ENCODE measurements at places on chromosomes 13 and 19.

- no peak for DNase-seq
These were observed 8.7 kb upstream of the NBEA start for GRCh38 chr13:34933349-34933748.

DNA sequence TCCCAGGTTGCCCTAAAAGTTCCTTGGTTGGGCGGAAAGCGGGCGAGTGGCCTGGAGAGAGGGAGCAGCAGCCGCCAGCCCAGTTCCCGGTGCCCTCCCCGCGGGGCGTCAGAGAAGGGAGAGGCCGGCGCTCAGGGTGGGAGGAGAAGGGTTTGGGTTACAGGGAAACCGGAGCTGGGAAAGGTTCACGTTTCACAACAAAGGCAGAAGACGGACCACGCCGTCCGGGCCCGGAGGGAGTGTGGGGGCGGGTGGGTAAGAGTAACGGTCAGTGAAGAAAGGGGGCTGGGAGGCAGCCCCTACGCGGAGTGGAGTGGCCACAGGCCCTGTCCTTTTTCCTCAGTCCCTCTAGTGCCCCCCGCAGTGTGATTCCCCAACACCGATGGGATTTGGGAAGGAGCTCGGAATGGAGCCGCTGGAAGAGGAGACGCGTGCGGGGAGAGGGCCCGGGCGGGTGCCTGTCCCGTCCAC is 1.6 kb downstream of the SIX5 start:
- DNase-seq: no peak

- DNase-seq: no peak
These were observed 12.4 kb downstream of the CDX2 start for GRCh38 chr13:27956576-27957300.

GRCh38 chr19:2412449-2412848 is 14.9 kb downstream of the TIMM13 start:
- no peak for DNase-seq

- DNase-seq: no peak
These were observed 9.0 kb downstream of the LSM14A start for GRCh38 chr19:34181111-34181864.
